A549 (cell line): ENCODE measurements at places on chromosomes 1 and 21. TPM values are rescaled to one million over a fixed set of nuclear protein-coding genes. Genes with fewer than 3 reads are reported as not detected.
A peak's percentile ranks its signal among the peaks of the same experiment; 100 is the strongest.

DNA sequence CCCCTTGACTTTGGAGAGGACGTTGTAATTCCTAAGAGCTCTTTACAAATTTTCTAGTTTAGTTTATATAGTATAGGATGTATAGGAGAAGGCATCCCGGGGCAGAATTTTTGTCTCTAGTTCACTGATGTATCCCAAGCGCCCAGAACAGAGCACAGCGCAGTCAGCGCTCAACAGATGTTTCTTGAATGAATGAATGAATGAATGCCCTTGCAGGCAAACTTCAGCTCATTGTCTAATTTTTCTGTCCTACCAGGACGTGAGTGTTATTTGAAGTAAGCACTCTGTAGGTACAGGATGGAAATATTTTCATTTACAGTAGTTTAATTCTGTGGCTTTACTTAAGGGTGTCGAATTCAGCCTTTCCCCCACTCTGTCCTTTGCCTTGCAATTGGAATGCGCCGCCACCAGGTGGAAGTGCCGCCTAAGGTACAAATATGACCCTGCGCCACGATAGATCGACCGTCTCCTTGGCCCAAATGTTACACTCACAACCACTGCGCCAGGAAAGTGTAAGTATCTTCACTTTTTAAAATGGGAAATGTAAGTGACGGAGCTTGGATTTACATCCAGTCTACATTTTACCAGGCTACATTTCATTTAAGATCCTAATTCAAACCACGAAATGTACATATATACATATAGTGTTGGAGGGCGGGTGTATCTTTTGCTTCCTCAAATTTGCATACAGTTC lies 910 bp upstream of the MRPL39 start:
- peak; percentile 28 for DNase-seq

GRCh38 chr1:20143318-20143717 lies 4.2 kb downstream of the PLA2G2F start:
- no peak for DNase-seq

- no peak for DNase-seq
Observed at GRCh38 chr1:67793562-67793961, 39.7 kb downstream of the GNG12 start.

PFDN2 gene
- polyA plus RNA-seq = 179 to 203 TPM (median 187 TPM) in 3 replicates
